ENCODE measurements at places on chromosomes 16 and 17.

DNA sequence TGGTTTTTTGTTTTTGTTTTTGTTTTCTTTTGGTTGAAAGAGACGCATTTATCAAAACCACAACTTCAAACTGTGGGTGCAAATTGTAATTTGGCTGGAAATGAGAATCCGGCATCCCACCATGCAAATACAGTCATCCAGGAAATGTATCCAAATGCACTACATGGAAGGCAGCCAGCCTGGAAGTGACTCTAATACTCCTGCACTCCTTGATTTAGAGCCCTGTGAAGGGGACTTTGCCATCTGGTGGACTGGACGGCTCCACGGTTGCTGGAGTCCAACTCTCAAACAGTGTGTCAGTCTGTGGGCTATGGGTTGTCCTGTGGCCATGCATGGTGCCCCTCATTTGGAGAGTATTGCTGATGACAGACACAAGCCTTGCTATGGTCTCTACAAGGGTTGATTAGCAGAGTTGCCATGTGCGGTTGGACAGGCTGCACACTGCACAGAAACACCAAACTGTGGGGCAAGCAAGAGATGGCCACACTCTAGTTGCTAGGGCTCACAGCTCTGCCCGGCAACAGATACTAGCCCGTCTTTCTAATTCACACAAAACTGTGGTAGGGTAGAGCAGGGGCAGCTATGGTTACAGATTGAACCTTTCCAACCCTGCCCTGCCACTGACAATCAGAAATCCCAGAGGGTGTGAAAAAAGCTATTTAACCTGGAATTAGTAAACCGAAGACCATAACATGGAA lies 62.4 kb downstream of the VAT1L start:
- DNase-seq, result no peak

- no peak for DNase-seq
These were observed 3.2 kb upstream of the NOD2 start for GRCh38 chr16:50690177-50690576.

GRCh38 chr17:1899403-1900000 lies 69.7 kb downstream of the RPA1 start:
- no peak for DNase-seq

DNA sequence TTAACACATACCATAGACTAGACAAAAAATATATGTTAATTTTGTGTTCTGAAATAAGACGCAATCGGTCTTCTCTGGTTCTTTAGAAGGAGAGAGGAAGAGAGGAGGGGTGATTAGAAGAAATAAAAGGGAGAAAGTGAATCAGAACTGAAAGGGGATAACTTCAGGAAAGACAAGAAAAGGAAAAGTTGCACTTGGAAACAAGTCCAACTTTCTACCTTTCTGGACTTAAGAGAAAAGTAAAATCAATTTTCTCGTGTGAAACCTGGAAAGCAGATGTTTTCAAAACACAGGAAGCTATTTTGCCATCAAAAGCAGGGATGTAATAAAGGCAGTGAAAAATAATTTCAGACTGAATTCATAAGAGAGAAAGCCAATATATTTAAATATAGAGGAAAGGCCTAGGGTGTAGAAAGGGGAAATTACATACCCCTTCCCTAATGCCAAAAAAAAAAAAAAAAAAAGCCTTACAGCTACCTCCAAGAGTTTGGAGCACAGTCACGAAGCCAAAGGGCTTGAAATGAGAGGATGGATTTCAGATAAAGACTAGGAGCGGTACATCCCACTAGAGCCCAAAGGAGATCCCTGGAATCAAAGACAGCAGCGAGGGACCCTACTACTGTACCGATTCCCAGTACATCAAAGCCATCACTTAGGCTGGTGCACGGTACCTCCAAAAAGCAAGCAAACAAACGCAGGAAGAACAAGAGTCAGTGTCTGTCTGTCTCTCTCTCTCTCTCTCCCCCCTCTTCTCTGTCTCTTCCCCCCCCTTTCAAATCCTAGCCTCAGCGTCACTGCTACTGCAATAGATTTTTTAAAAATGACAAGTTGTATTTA lies 12.1 kb upstream of the ZFHX3 start:
- DNase-seq, result no peak

GRCh38 chr17:49525831-49526741 lies 31.0 kb downstream of the NGFR start:
- no peak for DNase-seq

Data from NCI-H510A (cell line).